ENCODE measurements at places on chromosomes 3 and 15.

GRCh38 chr3:8524656-8525399, 23.2 kb downstream of the LMCD1 start:
- DNase-seq, result no peak

GRCh38 chr3:160981217-160981938, 123.8 kb downstream of the B3GALNT1 start:
- DNase-seq, result no peak

GRCh38 chr3:184239708-184240107, 9.1 kb downstream of the ALG3 start:
- no peak for DNase-seq

GRCh38 chr3:142019794-142020320, 129.5 kb downstream of the TFDP2 start:
- no peak for DNase-seq

DNA sequence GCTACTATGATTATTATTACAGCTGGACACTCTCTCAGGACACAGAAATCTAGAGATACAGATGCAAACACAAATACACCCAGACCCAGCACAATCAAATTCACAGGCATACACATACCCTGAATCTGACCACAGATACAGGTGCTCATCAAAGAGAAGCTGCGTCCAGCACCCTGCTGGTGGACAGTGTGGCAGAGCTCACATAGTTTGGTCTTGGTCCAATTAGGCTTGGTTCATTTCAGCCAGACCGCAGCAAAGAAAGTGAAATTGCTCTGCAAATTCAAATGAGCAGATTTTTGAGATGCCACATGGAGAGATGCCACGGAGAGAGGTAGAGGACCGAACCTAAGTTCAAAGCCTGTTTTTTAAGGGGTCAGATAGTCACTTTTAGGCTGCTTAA, 55.6 kb downstream of the ANAPC13 start:
- DNase-seq, result no peak

- DNase-seq, result no peak
These were observed 1.9 kb downstream of the SCAPER start for GRCh38 chr15:76903251-76903681.

GRCh38 chr3:115652738-115653137, 29.4 kb downstream of the GAP43 start:
- no peak for DNase-seq

GRCh38 chr3:183252973-183253527, at the start of gene B3GNT5:
Gene B3GNT5 (plus strand): TSS chr3:183253253. CDS start chr3:183269799, 16,546 bp downstream.
- DNase-seq, result no peak

DNA sequence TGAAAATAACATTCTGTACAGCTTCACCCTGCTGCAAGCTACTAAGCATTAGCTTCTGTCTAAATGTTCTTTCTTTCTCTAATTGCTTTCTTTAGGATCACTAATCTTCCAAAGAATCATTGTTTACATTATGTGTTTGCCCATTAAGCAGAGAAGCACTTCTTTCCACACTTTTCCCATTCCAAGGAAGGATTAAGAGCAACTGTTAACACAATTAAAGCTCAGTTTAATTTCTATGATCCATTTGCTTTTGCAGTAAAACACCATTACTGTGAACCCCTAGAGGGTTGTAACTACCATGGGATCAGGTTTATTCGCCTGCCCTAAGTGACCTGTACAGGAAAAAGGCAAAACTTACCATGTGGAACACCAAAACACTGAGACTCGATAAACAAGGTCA, 125.8 kb upstream of the ZNF385D start:
- no peak for DNase-seq

- DNase-seq, result no peak
These were observed 161.0 kb downstream of the ARRDC4 start for GRCh38 chr15:98121536-98121935.

DNA sequence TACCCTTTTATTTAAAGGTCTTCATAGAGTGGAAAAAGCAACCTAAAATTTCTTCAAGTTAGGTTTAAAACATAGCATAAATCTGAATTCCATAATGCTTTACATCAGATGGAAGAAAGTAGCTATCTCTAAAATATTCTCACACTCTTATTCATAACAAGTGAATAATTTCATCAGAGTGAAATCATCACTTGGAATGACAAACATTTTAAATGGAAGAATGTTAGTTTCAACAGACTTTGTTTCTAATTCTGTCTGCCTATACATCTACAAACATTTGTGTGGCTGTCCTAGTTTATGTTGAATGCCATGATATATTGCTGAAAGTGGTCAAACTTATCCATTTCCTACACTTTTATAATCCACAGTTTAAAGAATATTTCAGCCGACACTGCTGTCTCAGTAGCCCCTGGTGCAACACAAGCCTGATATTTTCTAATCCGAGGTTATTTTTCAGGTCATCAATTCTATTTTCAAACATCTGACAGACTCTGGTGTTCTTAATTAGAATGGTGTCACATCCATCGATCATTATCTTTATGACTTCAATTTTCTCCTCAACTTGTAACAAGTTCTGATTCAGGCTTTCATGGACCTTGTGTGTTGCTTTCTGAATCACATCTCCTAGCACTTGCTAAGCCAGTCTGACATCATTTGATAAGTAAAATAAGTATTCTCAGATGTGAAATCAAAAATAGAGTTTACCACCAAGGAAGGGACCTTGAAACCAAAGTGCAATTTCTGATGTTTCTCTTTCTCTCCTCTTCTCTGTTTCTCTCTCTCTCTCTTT, 17.1 kb upstream of the CNTN3 start:
- DNase-seq, result no peak

Measured in amniotic stem cell (primary cell).